Activated CD8-positive, alpha-beta memory T cell treated with anti-CD3 and anti-CD28 coated beads, Interleukin-2, amount 10 ng/mL, durations not matched to agents 7 days and 5 days (primary cell): ENCODE measurements at places on chromosomes 7 and 10.

- H3K4me3 ChIP-seq: peak overlapping the region; percentile 80
- H3K27me3 ChIP-seq: peaks cover 37% of the 10 kb centered on the region
- DNase-seq: peak; percentile 65
- H3K27ac ChIP-seq: peak overlapping the region; percentile 61
- H3K36me3 ChIP-seq: no peaks in the 10 kb centered on the region
These were observed 2.2 kb upstream of the CUX1 start for GRCh38 chr7:101814991-101815825.

DNA sequence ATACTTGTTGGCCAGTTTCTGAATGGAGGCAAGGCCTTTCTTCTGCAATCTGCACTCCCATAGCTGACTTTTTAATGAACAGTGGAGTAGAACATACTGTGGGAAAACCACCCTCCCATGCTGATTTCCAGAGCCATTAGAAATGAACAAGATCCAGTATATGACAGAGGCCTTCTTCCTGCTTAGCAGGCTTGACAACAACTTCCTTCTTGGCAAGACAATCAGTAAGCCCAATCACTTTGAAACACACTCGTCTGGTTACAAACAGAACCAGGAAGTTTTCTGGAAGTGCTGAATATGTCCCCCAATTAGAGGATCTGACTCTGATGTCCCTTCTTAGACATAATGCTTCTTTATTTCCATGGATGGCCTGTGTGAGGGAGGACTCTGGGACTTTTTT lies 103.4 kb downstream of the SAMD9 start:
- no peak for DNase-seq
- no peak overlapping the region for H3K4me3 ChIP-seq
- no peak overlapping the region for H3K27ac ChIP-seq
- H3K36me3 ChIP-seq: no peaks in the 10 kb centered on the region
- no peaks in the 10 kb centered on the region for H3K4me1 ChIP-seq
- peaks cover 22% of the 10 kb centered on the region for H3K27me3 ChIP-seq

DNA sequence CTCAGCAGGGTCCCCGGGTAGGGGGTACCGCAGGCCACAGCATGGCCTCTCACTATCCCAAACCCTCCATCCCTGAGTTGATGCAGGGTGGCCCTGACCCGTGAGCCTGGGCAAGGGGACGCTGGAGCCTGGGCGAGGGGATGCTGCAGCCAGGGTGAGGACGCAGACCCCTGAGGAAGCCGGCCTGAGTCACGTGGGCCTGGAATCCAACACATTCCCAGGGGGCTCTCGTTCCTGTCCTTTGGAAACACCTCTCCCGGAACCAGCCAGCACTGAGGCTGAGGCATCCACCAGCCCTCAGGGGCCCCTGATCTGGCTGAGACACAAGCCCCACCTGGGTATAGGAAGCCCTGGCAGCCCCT lies 61.5 kb upstream of the NKX6-2 start:
- no peak overlapping the region for H3K27ac ChIP-seq
- no peaks in the 10 kb centered on the region for H3K36me3 ChIP-seq
- peaks cover 9% of the 10 kb centered on the region for H3K27me3 ChIP-seq

GRCh38 chr7:146129296-146129695 lies 12.7 kb downstream of the CNTNAP2 start:
- no peak overlapping the region for H3K4me3 ChIP-seq
- H3K27ac ChIP-seq: no peak overlapping the region
- no peaks in the 10 kb centered on the region for H3K4me1 ChIP-seq
- no peaks in the 10 kb centered on the region for H3K36me3 ChIP-seq

DNA sequence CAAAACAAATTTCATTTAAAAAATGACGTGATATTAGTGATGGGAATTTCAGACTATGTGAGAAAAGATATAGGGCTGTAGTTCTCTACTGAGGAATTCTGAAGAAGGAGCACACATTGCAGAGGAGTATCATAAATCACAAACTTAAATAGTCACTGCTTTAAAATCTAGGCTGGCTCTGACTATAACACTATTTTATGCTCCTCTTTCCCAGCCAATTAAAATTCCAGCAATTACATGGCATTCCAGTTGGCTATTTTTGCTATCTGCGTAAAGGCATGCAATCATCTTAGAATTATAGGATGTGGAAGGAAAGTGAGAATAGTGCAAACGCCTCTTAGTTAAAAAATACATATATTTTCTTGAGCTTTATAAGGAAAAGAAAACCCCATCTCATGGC lies 123.1 kb downstream of the GNAI1 start:
- no peak overlapping the region for H3K4me3 ChIP-seq
- no peak overlapping the region for H3K27ac ChIP-seq
- H3K4me1 ChIP-seq: no peaks in the 10 kb centered on the region
- no peaks in the 10 kb centered on the region for H3K27me3 ChIP-seq
- DNase-seq: no peak

DNA sequence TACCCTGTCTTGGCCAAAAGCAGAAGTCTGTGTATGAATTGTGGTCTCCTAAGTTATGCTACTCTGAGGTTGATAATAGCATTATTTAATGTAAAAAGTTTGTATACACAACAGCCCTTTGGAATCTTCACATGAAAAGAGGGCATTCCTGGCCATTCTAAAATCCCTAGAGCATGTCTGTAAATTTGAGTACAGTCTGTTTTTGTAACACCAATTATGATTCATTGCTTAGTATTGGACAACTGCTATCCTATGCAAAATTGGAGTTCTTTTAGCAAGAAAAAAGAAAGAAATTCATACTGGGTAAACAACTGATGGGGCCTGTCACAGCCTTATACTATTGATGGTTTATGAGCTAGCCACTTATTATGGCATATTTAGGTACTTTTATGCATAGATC lies 10.2 kb downstream of the CUTC start:
- H3K4me3 ChIP-seq: no peak overlapping the region
- DNase-seq: no peak
- H3K4me1 ChIP-seq: peaks cover 12% of the 10 kb centered on the region
- H3K27ac ChIP-seq: no peak overlapping the region

GRCh38 chr10:112393341-112393740 lies 19.4 kb downstream of the ACSL5 start:
- DNase-seq: no peak
- no peaks in the 10 kb centered on the region for H3K27me3 ChIP-seq
- H3K4me1 ChIP-seq: peaks cover 35% of the 10 kb centered on the region
- H3K36me3 ChIP-seq: peaks cover 20% of the 10 kb centered on the region
- no peak overlapping the region for H3K4me3 ChIP-seq
- no peak overlapping the region for H3K27ac ChIP-seq

GRCh38 chr7:26385240-26385639 lies 93.6 kb downstream of the SNX10 start:
- no peak for DNase-seq
- H3K4me1 ChIP-seq: peaks cover 10% of the 10 kb centered on the region

DNA sequence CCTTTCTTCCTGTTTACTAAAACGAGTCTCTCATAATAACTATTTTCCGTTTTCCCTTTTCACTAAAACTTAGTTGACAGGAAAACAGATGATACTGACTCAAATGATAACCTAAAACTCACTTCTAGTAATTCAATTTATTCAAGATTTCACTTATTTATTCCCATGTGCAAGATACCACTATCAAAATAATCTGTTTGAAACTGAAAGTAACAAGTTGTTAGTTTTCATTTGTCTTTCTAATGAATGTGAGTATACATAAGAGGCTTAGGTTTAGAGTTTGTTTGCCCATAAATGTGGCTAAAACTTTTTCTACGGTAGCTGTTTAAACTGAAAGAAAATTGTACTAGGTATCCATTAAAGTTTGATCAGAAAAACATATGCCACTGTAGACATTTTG lies 314.9 kb upstream of the STEAP1 start:
- peak overlapping the region; percentile 24 for H3K27ac ChIP-seq
- H3K4me3 ChIP-seq: peak overlapping the region; percentile 48
- no peaks in the 10 kb centered on the region for H3K36me3 ChIP-seq
- H3K4me1 ChIP-seq: peaks cover 5% of the 10 kb centered on the region
- DNase-seq: no peak

- peaks cover 50% of the 10 kb centered on the region for H3K27me3 ChIP-seq
- no peaks in the 10 kb centered on the region for H3K4me1 ChIP-seq
- H3K4me3 ChIP-seq: no peak overlapping the region
These were observed 147.9 kb upstream of the FRMD4A start for GRCh38 chr10:14478604-14479003.

DNA sequence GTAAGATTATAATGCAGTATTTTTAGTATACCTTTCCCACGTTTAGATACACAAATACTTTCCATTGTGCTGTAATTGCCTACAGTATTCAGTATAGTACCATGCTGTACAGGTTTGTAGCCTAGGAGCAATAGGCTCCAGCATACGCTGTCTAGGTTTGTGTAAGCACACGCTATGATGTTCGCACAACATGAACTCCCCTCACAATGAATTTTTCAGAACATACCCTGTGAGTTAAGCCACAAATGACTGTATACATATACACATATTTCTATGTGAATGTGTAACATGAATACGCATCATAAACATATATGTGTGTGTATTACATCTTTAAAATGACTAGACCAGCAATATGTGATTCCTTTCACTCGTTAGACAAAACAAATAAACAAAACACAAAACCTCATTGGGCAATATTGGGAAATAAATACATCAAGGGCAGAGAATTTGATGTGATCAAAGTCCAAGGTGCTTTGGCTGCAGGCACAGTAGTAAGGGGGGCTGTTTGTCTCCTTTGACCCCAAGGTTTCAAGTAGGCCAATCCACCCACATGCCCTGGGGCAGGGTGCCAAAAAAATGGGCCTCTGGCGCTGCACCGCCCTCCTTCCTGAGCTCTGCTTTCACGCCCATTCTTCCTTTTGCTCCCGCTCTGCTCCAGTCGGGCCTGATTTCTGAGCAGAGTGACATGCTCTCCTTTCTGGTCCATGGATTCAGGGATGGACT lies 33.9 kb downstream of the CHN2 start:
- no peak overlapping the region for H3K27ac ChIP-seq
- peaks cover 3% of the 10 kb centered on the region for H3K4me1 ChIP-seq
- H3K27me3 ChIP-seq: no peaks in the 10 kb centered on the region
- DNase-seq: no peak

- H3K27me3 ChIP-seq: no peaks in the 10 kb centered on the region
- peaks cover 37% of the 10 kb centered on the region for H3K36me3 ChIP-seq
- no peak overlapping the region for H3K27ac ChIP-seq
- peaks cover 44% of the 10 kb centered on the region for H3K4me1 ChIP-seq
These were observed 92.0 kb downstream of the SFMBT2 start for GRCh38 chr10:7318836-7319235.

DNA sequence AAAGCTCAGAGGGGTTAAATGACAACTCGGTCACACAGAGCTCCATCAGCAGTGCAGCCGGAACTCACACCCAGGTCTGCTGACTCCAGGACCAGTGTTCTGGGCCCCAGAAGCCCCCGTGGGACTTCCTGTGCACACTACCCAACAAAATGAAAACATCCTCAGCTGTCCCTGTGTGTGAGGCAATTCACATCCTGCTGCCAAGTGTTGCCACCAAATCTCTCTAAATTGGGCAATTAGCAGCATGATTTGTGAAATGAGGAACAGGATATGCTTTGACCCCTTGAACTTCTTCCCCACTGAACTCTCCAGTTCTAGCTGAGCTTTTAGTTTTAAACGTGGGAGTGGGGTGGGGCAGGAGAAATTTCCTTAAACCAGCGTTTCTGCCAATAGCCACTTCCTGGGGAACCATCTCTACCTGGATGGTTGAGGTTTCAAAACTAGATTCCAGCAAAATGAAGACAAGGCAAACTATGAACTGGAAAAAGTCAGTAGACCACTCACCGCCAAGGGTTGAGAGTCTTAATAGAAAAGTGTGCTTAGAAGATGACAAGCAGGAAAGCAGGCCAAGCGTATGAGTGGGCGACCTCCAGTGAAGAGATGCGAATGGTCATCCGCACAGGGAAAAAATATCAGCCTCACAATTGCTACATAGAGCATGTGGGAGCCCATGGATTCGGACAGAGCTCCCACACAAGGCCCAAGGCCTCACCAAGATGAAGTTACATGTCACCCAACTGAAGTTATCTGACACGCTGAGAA lies 51.9 kb upstream of the CHST15 start:
- no peaks in the 10 kb centered on the region for H3K4me1 ChIP-seq
- peaks cover 8% of the 10 kb centered on the region for H3K27me3 ChIP-seq
- no peak for DNase-seq

DNA sequence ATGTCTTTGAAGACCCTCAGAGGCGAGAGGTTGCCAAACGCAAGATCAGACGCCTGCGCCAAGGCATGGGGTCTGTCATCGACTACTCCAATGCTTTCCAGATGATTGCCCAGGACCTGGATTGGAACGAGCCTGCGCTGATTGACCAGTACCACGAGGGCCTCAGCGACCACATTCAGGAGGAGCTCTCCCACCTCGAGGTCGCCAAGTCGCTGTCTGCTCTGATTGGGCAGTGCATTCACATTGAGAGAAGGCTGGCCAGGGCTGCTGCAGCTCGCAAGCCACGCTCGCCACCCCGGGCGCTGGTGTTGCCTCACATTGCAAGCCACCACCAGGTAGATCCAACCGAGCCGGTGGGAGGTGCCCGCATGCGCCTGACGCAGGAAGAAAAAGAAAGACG lies 8.1 kb upstream of the SGCE start:
- H3K4me1 ChIP-seq: peaks cover 12% of the 10 kb centered on the region
- no peak overlapping the region for H3K27ac ChIP-seq
- no peak for DNase-seq
- no peaks in the 10 kb centered on the region for H3K36me3 ChIP-seq

DNA sequence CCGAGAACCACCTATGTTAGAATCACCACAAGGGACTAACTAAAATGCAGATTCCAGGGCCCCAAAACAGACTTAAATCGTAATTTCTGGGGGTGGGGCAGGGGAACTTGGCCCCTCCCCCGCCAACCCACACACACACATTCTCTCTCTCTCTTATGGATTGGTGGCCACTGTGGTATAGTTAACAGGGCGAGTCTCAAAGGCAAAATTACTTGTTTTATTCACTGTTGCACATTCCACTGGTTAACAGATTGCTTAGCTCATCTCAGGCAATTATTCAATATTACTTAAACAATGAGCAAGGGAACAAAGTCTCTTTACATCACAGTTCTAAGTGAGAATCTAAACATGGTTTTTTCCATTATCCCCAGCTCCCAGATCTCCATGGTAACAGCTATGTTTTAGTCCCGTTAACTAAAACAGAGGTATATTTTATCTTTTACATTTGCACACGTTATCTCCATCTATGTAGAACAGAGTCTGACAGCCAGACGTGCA lies 38.5 kb downstream of the IGF2BP3 start:
- H3K4me3 ChIP-seq: no peak overlapping the region
- H3K27ac ChIP-seq: no peak overlapping the region
- DNase-seq: no peak
- peaks cover 43% of the 10 kb centered on the region for H3K27me3 ChIP-seq

DNA sequence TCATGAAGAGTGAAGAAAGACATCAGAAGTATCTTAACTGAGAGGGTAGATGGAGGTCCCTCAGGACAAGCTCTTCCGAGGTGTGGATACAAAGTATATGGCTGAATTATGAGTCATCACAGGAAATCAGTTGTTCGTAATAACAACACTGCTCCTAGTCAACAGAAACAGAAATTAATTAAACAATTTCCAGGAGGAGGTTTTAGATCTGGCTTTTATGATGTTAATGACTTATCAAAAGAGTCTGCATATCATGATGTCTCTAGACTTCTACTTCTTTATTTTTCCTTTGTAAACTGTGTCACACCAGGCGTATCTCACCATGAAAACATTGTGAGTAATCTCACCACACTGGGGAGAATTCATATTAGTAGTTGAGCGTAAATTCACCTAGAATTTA lies 31.2 kb downstream of the OSBPL3 start:
- peaks cover 27% of the 10 kb centered on the region for H3K36me3 ChIP-seq
- H3K27ac ChIP-seq: peak overlapping the region; percentile 35
- peaks cover 36% of the 10 kb centered on the region for H3K4me1 ChIP-seq
- no peaks in the 10 kb centered on the region for H3K27me3 ChIP-seq
